ENCODE measurements at places on chromosomes 2 and 18. TPM values are rescaled to one million over a fixed set of nuclear protein-coding genes. Genes with fewer than 3 reads are reported as not detected.

GRCh38 chr2:105446501-105446900, 47.6 kb upstream of the FHL2 start:
- no peaks in the 10 kb centered on the region for H3K27me3 ChIP-seq
- H3K4me1 ChIP-seq = 0 out of 2 replicates have a peak, but pooled peaks cover 7% of the 10 kb centered on the region
- no peaks in the 10 kb centered on the region for H3K36me3 ChIP-seq
- DNase-seq = no peak
- H3K4me3 ChIP-seq = no peak overlapping the region

DNA sequence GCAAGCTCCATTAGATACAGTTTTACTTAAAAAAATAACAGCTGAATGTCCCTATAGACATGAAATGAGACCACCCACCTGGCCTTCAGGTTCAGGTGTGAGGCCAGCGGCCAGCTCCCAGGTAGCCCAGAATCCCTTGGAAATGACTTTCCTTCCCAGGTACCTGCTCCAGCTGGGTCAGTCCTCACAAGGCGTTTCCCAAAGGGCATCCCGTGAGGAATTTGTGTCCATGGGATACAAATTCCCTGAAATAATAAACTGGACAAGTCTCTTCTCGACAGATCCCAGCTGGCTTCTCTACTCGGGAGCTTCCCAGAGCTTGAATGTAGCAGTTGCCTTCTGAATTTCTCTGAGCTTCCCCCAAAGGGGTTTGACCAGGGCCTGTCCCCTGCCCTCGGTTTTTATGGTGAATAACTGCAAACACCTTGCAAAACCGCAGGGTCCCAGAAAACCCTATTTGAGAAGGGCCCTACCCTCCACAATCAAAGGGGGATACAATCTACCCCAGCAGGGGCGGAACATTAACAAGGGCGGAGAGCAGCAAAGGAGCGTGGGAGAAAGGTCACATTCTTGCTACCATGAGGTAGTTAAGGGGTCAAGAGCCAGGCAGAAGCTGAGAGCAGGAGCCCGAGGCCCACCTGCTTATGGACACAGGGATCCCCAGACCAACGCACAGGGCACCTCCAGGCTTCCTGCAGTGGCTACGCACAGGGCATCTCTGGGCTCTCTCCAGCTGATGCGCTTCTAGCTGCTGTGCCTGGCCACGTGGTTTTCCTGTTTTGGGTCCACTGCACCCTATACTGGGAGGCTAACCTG, 107.7 kb downstream of the HDAC4 start:
- H3K4me1 ChIP-seq = peaks cover 66% of the 10 kb centered on the region
- H3K27me3 ChIP-seq = no peaks in the 10 kb centered on the region
- H3K27ac ChIP-seq = peak overlapping the region; percentile 78
- no peak overlapping the region for H3K4me3 ChIP-seq

GRCh38 chr2:65199166-65199565, 28.5 kb upstream of the ACTR2 start:
- no peaks in the 10 kb centered on the region for H3K27me3 ChIP-seq
- H3K4me1 ChIP-seq = peaks cover 11% of the 10 kb centered on the region
- DNase-seq = no peak
- no peak overlapping the region for H3K4me3 ChIP-seq
- H3K36me3 ChIP-seq = no peaks in the 10 kb centered on the region

CXCR1 gene
- total RNA-seq = not detected

Data from GM23338 (cell line).